ENCODE measurements at places on chromosomes 3 and 15.
A peak's percentile ranks its signal among the peaks of the same experiment; 100 is the strongest.

DNA sequence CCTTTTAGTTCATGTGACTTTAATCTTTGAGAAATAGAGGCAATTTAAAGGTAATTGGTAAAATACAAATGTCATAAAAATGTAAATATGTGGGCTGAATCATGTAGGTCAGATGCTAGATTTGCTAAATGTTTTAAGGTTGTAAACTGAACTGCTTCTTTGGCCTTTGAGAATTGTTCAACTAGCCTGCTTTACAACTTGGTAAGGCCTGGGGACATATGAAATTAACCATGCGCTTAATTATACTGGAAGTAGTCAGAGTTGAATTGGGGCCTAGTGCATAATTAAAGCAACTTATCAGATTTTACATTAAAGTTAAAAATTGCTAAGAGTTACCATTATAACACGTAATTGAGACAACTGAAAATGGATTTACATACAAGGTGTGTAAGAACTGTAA lies 21.0 kb upstream of the TMEM45A start:
- DNase-seq = no peak

DNA sequence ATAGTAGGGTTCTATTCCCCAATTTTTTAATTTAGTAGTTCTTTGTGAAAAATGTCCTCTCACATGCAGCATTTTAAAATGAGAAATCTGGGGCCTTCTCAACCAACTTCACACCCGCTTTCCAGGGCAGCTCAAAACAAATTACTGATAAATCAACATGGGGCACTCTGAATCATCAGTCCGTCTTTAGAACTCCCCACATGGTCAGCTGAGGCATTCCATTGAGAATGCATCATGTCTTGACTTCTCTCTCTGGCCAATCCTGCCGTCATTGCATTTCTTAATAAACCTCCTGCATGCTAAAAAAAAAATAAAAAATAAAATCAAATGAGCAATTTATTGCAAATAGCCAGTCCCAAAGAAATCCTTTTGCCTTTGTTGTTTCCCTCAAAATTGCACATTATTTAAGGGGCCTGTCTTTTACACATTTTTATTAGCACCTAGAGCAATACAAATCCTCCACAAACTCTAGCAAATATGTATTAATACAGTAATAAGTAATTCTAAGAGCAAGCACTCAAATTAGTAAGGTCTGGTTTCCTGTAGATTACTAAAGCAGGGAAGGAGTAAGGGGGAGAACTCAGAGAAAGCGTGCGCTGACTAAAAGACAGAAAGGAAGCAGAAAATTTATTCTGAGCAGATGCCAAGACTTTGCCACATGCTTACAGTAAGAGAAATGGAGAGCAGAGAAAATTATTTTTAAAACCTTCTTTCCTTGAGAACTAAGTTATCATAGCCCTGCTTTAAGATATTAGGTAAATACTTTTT lies 175.7 kb downstream of the TNIK start:
- DNase-seq = peak; percentile 86

- no peak for DNase-seq
These were observed 304.9 kb downstream of the FGF12 start for GRCh38 chr3:192422321-192422996.

DNA sequence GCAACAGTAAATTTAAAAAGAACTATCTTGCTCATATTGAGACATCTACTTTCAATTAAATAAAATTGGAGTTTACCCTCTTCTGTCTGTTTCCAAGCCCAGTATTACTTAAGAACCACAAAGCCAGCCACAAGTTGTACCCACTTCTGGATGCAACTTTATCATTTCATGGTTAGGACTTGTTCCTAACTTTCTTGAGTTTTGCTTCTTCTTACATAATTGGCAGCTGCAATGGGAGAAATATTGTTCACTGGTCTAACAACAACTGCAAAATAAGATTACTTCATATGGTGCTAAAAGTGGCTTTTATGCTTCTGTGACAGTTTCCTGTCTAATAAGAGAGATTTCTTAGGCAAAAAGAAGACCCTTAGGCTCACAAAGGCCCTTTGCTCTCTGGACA lies 240.6 kb downstream of the OTOL1 start:
- no peak for DNase-seq

DNA sequence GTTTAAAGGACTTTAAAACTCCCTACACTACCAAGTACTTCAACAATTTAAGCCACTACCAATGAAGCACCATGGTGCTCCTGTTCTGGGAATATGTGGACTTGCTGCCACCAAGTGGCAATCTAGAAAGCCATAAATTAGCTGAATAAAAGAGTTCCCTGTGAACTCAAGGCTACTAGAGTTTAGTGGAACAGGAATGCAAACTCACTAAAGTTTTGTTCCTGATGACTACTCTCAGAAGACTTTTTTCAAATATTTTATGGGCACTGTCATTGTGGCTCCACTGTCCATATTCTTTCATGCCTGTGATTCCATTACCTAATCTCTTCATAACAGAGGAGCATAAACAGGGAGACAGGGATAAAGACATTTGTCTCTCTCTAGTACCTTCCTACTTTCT lies 63.9 kb downstream of the TMCC1 start:
- peak; percentile 61 for DNase-seq

- no peak for DNase-seq
These were observed 10.6 kb downstream of the FAM131A start for GRCh38 chr3:184348057-184348382.

- no peak for DNase-seq
These were observed 312.7 kb downstream of the TLE3 start for GRCh38 chr15:69784798-69785566.

Measured in GM12865 (cell line).